HCEC 1CT (cell line): ENCODE measurements at places on chromosomes 3 and 15.

DNA sequence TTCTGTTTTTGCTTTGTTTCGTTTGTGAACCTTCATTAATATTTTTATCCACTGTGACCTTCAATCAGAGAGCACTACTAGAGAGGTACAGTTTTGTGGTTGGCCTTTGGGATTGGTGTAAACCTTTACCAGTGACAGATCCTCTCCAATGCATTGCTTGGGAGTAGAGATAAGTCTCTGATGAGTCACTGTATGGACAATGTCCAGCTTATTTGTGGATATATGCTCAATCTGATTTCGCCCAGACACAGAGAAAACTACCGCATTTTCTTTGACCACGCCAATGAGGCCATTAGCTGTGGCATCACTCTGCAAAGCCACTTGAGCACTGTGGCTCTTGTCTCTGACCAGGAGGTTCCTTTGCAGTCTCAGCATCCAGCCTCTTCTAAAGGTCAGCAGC lies 964.7 kb downstream of the TUSC7 start:
- no peak for DNase-seq

DNA sequence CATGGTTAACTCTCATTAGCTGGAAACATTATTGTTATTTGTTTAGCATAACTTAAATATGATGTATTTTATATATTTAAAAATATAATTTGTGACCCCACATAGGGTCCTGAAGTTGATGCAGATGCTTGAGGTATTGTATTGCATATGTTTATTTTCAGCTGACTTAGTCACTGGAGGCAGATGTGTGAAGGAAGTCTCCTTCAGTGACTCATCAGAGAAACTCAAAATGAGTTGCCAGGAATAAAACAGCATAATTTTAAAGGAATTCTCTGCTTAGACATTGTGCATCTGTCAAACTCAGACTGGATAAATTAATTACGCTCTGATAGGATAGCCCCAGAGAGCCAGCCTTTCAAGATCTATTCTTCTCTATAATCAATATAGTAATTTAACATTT lies 7.9 kb upstream of the OR4F6 start:
- DNase-seq, result peak; percentile 87

- DNase-seq, result no peak
These were observed 137.0 kb downstream of the EPHB1 start for GRCh38 chr3:134932035-134932434.

DNA sequence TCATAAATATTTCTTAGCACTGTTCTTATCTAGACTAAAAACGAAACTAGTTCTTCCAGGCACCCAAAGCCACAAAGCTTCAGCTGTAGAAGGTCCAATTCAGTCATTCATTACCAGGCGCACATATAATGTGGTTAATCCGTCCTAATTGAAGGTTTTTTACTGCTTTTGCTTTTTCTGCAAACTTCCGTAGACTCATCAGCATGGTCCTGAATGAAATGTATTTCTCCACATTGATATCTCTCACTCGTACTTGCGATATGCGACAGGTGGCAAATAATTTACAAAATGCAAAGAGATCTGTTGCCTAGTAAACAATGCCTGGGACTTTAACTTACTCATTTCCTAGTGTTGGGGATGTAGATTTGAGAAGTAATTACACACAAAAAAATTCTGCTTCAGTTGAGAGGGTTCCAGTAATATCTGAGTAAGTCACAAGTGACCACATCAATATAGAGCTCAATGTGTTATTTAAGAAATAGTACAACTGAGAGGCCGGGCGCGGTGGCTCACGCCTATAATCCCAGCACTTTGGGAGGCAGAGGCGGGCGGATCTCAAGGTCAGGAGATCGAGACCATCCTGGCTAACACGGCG lies 75.0 kb upstream of the MBNL1 start:
- no peak for DNase-seq

DNA sequence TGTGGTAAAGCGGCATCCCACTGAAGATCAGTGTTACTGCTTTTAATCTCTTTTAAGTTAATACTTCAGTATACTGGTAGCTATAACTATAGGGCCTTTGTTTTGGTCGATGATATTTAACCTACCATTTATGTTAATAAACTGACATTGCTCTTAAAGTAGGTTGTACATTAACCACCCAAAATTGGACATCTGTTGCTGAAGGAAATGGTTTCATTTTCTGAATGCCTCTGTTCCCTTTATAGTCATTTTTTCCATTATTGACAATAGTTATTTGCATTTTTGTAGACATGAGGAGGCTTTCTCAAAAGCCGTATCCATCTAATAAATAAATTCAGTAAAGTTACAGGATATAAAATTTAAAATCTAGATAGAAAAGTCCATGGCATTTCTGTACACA lies 252.4 kb upstream of the UBE2E1 start:
- DNase-seq, result no peak

GRCh38 chr3:195030791-195031321 lies 240.1 kb downstream of the XXYLT1 start:
- DNase-seq, result no peak

DNA sequence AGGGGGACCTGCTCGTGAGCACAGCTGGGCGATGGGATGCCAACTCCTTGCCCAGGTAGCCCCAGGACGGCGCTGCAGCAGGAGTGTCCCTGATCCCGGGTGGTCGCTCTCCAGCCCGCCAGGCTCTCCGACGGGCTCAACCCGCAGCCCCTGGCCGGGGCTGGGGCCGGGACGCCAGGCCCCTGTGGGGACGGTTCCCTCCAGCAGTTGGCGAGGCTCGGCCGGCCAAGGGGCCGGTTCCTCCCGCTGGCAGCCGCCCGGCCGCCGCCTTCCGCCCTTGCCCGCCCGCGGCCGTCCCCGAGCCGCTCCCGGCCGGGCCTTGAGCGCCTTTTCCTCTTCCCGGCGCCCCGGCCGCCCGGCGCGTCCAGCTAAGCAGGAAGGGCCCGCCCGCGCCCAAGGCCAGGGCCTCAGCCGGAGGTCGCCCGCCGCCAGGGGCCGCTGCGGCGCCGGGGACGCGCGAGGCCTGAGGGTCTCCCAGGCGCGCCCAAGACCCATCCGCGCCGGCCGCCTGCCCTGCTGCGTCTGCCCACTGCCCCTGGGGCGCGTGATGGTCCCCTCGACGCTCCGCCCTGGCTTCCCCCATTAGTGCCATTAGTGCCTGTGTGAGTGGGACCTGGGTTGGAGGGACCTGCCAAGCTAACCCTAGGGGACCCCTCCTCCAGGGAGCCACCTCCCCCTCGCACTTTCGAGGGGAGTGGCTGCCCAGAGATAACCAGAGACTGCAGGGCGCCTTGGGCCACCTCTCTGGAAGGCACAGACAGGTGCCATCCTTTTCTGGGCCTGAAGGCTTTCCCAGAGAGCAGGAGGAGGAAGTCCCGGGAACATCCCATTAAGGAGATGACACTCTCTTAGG lies 106.4 kb downstream of the FBLN2 start:
- no peak for DNase-seq

GRCh38 chr3:77467702-77468625 lies 428.1 kb downstream of the ROBO2 start:
- DNase-seq, result peak; percentile 9

DNA sequence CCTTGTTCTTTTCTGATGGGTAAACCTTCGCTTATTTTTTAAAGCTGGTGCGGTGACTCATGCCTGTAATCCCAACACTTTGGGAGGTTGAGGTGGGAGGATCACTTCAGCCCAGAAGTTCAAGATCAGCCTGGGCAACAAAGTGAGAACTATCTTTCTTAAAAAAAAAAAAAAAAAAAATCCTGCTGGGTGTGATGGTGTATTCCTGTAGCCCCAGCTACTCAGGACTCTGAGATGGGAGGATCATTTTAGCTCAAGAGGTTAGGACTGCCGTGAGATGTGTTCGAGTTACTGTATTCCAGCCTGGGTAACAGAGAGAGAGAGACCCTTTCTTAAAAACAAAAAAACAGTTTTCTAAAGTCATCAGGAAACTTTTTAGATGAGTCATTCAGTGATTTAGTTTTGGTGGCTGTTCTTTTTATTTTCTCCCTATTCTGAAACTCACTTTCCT lies 37.7 kb downstream of the SLMAP start:
- DNase-seq, result peak; percentile 17

DNA sequence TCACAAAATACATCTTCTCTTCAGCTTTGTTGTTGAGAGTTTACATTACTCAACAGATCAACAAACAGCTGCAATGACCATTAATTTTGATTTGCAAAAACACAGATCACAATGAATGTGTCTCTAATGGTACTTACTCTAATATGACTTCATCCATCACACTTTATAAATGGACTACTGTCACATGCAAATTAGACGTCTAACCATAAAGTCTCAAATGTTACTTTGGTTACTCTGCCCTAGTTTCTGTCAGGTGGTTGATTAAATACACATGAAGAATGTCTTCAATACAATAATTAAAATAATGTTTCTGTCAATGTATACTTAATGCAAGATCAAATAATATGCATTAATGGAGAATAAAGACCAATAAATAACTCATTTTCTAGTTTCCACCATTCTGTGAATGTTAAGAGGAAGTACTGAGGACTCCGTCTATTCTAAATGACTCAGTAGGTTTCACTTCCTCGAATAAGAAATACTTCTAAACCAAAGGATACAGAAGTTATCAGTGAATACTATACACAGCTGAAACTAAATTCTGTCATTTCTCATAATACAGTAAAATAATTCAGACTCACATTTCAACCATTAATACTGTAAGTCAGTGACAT lies 145.8 kb downstream of the CBLB start:
- no peak for DNase-seq

- no peak for DNase-seq
These were observed 52.7 kb downstream of the MB21D2 start for GRCh38 chr3:192864941-192865340.

- DNase-seq, result no peak
These were observed 341.1 kb upstream of the NR2F2 start for GRCh38 chr15:95989392-95989791.

DNA sequence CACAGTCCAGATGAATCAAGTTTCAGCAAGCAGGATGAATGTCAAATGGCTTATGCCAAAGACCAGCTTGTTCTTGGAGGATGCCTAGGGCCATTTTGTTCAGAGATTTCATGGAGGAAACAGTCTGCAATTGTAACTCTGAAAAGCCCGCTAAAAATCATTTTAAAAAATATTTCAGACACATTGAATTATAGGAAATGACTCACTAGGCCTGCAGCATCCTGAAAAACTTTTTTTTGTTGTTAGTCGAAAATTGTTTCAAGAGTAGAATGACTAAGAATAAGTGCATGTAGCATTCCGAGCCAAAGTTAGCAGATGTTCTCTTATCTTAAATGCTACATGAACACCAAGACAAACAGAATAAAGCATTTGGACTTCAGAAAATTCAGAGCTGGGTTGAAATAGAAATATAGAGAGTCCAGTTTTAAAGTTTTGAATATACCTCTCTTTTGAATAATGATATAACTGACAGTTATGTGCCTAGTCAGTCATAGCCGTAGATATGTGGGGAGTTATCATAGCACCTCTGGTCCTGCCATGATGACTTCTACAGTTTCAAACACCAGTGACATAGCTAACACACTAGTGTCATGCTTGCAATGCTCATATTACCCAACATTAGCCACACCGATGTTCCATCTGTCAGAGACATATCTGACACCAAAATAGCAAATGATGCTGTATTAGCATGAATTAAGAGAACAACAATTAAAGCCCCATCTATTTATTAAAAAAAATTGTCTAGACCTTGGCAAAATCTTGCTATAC lies 1462.8 kb upstream of the GBE1 start:
- no peak for DNase-seq

DNA sequence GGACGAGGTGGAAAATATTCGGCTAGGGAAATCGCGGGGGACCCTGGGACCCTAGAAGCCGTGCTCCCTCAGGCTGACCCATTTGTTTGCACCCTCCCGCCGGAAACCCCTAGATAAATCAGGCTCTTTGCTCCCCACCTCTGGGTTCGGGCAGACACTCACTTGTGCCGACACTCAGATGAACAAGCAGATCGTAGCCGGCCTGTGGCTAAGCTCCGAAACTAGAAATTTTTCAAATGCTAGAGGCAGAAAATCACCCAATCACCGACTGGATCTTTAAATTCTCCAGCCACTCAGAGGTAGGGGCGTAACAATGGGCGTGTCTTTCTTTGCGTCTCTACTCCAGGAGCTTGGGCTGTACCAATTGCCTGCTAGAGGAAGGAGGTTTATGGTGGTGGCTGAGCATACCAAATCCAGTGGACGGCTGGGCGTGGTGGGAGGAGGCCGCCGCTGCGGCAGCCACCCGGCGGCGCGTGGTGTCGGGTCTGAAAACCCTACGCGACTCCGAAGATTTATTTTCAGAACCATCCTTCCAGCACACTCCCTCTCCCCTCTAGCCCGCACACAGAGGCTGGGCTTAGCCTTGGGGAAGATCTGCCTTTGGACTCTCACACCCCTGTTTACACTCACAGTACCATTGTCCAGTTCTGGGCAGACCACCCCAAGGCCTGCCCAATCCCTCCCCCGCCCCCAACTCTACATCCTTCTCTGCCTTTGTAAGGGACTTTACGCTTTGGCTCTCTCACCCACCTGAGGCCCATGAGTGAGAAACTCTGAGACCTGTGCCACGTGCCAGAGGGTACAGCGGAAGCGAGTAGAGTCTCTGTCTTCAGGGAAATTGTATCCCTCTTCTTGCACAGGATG lies at the start of gene PIF1:
TSS of gene PIF1 (minus strand) at position 217 of the 864 bp plus-strand sequence. CDS start 1,312 bp downstream, outside the sequence.
- peak; percentile 99 for DNase-seq

DNA sequence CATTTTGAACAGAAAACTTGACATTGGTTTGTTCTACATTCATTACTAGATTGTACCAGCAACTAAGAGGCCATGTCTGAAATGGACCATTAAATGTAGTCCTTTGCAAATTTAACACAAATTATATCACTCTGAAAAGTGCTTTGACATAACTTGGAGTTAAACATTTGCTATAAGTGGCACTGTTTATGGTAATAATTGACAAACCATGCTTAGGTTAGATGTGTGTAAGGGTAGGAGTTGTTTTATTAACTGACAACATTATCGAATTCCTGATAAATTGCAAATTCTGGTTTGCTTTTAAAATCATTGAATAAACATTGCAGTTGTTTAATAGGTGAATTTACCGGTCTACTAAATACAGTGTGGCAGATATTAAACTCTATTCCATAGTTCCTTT lies 6.1 kb upstream of the TMEM207 start:
- no peak for DNase-seq

DNA sequence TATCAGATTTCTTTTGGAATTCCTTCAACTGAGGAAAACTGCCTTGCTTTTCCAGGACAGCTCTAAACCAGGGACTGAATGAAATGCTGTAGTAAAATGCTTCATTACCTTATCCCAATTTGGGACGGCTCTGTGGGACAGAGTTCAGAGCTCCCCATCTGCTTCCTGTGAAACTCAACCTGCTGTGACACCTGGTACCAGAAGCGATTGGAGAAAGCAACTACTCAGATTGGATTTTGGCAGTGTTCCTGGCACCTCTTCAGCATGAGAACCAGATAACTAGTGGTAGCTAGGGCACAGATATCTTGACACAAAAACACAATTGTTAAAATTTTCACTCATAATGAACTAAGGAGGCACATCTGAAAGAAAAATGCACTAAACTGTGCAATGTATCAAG lies 539.1 kb downstream of the SI start:
- no peak for DNase-seq

DNA sequence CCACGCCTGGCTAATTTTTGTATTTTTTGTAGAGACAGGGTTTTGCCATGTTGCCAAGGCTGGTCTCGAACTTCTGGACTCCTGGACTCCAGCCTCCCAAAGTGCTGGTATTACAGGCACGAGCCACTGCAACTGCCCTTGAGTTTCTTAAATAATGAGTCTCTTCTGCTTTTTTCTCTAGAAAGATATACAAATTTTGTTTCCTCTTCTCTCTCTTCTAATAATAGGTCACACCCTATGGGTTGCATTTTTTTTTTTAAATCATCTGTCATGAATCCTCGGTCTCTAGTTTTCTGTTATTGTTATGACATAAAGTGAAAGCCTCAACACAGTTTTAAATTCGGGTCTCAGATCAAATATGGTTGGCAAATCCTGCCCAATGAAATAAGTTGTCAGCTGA lies 111.2 kb downstream of the IL12A start:
- DNase-seq, result no peak
